ENCODE measurements at places on chromosomes 1 and 21.

GRCh38 chr1:227378181-227378580, 59.9 kb upstream of the CDC42BPA start:
- DNase-seq = no peak

DNA sequence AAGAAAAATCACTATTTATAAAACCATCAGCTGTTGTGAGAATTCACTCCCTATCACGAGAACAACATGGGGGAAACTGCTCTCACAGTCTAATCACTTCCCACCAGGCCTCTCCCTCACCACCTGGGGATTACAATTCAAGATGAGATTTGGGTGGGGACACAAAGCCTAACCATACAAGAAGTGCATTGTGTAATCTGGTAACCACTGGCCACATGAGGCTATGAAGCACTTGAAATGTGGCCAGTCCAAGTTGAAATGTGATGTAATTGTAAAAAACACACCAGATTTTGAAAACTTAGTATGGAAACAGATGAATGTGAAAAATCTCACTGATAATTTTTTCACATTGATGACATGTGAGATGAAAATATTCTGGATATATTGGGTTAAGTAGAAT, 293.8 kb downstream of the TTLL7 start:
- no peak for DNase-seq

GRCh38 chr1:231557411-231557810, 28.9 kb downstream of the TSNAX start:
- no peak for DNase-seq

DNA sequence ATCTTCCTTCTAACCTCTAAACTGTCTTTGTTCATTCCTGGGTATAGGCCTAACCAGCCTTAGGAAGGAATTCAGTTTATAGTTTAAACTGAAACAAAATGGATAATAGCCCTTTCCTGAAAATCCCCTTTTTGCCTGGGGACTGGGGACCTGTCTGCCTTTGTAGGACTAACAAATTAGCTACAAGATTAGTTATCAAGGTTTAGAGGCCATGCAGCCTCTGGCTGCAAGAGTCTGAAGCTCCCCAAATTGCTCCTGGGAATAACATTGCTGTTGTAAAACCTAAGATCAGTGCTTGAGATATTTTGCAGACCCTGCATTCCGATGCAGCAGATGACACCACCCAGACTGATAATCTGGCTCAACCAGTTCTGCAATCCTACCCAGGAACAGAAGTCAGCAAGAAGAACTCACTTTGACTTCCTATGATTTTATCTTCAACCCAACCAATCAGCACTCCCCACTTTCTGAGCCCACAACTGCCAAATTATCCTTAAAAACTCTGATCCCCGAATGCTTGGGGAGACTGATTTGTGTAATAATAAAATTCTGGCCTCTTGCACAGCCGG, 96.6 kb upstream of the ETV3 start:
- DNase-seq = no peak

GRCh38 chr1:166036092-166036491, 130.7 kb downstream of the FAM78B start:
- DNase-seq = no peak

GRCh38 chr1:46961066-46961758, 19.9 kb upstream of the CYP4A11 start:
- no peak for DNase-seq

GRCh38 chr1:231919886-231920285, 293.3 kb downstream of the DISC1 start:
- DNase-seq = no peak

- DNase-seq = no peak
These were observed 4.4 kb upstream of the MPZL1 start for GRCh38 chr1:167717351-167717750.

- DNase-seq = no peak
These were observed 19.9 kb downstream of the ALDH4A1 start for GRCh38 chr1:18882486-18882885.

DNA sequence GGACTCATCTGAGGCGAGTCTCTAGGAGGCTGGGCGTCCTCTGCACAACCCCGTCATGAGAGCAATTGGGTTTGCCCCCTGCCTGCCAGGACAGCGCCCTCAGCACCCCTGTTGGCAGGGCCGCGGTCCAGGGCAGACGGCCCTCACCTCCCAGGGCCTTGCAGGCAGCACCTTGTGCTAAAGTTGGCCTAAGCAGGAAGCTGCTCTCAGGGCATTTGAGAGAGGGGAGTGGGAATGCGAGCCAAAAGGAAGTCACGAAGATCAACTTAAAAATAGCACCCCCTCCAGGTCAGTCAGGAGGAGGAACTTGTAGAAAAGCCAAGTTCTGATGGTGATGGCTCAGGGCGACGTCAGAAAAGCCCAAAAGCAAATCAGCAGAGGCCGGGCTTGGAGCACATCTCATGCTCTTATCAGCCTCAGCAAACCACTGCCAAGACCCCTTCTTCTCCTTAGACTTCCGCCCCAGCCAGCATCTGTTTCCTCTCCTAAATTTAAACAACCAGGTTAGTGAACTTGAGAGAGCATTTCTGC, 12.6 kb upstream of the ADORA3 start:
- no peak for DNase-seq

- no peak for DNase-seq
These were observed 22.0 kb downstream of the SLAMF7 start for GRCh38 chr1:160761046-160761445.

GRCh38 chr1:169108863-169109560, 2.5 kb downstream of the ATP1B1 start:
- no peak for DNase-seq

DNA sequence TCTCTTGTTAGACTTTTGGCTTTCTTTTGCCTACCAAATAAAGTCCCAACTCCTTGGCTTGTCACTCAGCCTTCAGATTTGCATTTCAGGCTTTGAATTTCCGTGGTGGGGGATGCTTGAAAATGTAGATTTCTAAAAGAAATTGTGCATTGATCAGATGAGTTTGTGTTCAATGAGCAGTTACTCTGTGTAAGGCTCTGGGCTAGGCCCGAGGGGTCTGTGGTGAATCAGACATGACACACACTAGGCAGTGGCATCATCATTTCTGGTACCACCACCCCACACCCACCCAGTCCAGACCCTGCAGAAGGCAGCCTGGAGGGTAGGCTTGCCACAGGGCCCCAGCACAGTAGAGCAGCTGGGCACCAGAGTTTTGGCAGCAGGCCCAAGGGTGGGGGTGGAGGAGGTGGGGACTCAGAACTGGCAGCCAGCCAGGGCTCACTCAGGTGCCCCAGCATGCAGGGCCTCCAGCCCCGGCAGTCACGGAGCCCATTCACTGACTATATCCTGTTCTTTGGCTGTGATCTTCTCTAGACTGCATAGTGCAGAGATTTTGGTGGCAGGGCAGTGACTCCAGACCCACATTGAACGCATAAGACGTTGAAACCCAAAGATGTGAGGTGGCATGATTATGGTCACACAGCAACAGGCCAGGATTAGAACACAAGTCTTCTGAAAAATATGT, 97.2 kb upstream of the ARTN start:
- peak; percentile 35 for DNase-seq

DNA sequence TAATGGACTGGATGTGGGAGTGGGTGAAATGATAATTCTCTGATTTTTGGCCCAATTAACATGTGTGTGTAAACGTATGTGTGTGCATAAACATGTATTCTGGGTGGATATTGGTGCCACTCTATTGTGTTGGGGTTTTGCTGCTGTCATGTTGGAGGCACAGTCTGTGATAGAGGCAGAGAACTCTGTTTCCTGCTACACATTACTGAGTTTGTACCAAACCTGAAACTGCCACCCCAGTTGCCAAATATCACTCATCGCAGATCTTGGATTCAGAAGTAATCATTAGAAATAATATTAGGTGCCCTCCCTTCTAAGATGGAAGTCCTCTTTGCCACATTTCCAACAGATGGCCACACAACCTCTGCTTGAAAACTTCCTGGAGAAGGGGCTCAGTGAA, 13.8 kb downstream of the FASLG start:
- DNase-seq = no peak

- DNase-seq = no peak
These were observed 28.5 kb upstream of the PTPRC start for GRCh38 chr1:198610362-198610761.

- no peak for DNase-seq
These were observed 20.9 kb downstream of the PLA2G2F start for GRCh38 chr1:20160034-20160433.

DNA sequence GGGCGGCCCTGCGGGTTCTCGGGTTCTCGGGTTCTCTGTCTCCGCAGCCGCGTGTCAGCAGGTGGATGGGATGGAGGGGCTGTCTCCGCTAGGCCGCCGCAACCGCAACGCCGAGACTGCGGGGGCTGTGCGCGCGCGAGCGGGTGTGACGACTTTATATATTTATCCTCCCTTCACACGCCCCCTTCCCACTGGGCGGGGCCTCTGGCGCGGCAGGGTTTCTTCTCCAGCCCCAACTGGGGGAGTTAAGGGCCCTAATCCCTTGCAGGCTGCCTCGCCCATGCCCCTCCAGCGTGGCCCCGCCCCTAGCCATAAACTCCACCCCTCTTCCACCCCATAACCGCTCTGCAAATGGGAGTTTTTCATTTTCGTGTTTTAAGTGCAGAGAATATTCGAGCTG, 3.4 kb downstream of the IGSF21 start:
- DNase-seq = no peak

DNA sequence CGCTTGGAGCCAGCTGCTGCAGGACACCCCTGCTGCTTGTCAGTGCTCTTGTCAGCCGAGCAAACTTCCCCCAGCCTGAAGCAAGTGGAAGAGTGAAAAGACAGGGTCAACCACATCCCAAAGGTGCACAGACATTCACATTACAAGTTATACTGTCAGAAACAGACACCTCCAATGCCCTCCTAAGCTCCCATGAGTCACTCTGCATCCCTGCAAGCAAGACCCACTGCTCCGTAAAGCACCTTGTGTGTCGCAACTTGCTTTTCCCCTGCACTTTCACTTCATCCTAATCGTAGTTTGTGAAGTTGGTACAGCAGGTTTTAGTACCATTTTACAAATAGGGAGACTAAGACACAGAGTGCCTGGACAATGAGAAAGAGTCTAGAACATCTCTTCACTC, 51.1 kb downstream of the KCNH1 start:
- DNase-seq = no peak

- no peak for DNase-seq
These were observed 121.5 kb downstream of the PLPP3 start for GRCh38 chr1:56457756-56458375.

DNA sequence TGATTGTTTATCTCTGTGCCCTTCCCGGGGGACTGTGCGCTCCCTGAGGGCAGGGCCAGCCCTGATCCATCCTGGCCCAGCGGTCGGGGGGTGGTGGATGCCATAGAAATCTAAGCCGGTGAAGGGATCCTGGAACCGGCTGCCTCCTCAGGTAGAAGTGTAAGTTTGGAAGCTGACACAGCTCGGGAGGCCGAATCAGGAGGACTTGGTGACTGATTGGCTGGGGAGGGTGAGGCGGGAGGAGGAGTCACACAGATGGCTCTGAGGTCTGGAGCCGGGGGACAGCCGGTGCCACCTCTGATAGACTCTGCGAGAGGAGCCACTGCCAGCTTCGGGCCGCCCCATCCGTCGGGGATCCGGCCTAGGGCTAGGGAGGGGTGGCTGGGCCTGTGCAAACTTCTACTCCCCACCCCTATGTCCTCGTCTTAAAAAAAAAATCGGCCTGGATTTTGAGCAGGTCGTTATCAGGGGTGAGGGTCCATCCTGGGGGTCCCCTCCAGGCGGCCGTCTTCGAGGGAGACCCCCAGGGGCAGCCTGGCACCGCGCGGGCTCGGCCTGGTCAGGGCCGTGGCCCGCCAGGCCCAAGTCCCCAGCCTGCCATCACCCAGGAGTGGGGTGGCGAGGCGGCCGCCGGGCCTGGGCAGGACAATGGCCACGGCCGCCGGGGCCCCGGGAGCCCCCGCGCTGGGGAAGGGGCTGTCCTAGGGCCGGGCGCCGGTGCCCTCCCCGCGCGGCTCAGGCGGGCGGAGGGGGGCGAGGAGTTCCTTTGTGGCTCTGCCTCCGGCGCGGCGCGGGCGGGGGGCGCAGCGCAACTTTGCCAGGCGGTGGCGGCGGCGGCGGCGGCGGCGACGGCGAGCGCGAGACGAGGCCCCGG, 708 bp upstream of the ZNF362 start:
- DNase-seq = no peak

DNA sequence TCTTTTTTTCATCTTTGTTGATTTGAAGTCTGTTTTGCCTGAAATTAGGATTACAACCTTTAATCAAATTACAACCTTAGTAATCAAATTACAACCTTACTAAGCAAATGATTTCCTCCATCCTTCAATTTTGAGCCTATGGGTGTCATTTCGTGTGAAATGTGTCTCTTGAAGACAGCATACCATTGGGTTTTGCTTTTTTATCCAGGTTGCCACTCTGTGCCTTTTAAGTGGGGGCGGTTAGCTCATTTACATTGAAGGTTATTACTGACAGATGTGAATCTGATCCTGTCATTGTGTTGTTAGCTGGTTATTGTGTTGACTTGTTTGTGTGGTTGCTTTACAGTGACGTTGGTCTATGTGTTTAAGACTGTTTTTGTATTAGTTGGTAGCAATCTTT, 74.8 kb upstream of the BCL9 start:
- DNase-seq = no peak

- DNase-seq = no peak
These were observed 917 bp downstream of the STX12 start for GRCh38 chr1:27773826-27774445.

DNA sequence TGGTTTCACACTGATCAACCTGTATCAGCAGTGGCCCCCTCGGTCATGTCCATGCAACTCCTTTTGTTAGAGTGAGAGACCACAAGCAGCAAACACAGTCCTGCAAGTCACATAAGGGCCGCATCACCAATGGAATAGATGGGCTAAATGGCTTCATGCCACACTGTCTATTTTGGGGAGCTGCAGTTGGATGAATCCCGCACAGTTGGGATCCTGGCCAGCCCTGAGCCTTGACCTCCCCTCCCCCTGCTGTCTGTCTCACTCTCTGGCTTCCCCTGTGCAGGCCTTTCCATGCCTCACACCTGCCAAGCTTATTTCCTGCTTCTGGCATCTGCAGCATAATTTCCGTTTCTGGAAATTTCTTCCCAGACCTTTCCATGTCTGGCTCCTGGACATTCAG, 57.0 kb downstream of the CNIH3 start:
- no peak for DNase-seq

GRCh38 chr21:13854638-13855037, 245.1 kb downstream of the POTED start:
- no peak for DNase-seq

DNA sequence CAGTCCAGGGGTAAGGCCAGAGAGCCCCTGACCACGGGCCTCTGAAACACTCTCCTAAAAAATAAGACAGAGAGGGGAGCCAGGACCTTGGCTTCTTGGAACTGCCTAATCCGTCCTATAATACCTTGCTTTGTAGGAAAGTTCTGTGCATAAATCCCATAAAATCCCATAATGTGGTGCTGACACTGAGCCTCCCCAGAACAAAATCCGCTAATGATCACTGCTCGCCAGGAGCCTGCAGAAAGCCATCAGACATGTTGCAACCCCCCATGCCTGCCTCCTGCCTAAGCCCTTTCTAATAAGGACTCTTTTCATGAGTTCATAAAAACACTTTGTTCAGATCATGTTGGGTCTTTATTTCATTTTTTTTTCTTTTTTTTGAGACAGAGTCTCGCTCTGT, 9.3 kb upstream of the DHRS3 start:
- no peak for DNase-seq
